Naive thymus-derived CD8-positive, alpha-beta T cell (primary cell): ENCODE measurements at places on chromosomes 5 and 9. TPM values are rescaled to one million over a fixed set of nuclear protein-coding genes. Genes with fewer than 3 reads are reported as not detected.

The ANKRD34B gene
- polyA plus RNA-seq = not detected

The DMRT2 gene
- polyA plus RNA-seq = not detected

The MOB3B gene
- polyA plus RNA-seq = not detected

The PKD2L2 gene
- 0.34 TPM for polyA plus RNA-seq

The DAP gene
- 42.7 TPM for polyA plus RNA-seq

The PHF24 gene
- not detected for polyA plus RNA-seq
